Ovary (tissue), 10 donors: ENCODE measurements at places on chromosomes 5 and 9. TPM values are rescaled to one million over a fixed set of nuclear protein-coding genes. Genes with fewer than 3 reads are reported as not detected.

The C9 gene
- 0.84 TPM for total RNA-seq

The HACD4 gene
- total RNA-seq, result 4.4 TPM

The ISL1 gene
- total RNA-seq, result not detected

The JAKMIP2 gene
- total RNA-seq, result 0.41 TPM
